Stimulated activated CD4-positive, alpha-beta T cell treated with anti-CD3 and anti-CD28 coated beads, Interleukin-12 subunit alpha, Interleukin-12 subunit beta, amount 100 ng/mL, for 24 hours (primary cell): ENCODE measurements at places on chromosomes 16 and 17.

GRCh38 chr16:73154063-73154870 lies 106.3 kb upstream of the ZFHX3 start:
- DNase-seq, result no peak

DNA sequence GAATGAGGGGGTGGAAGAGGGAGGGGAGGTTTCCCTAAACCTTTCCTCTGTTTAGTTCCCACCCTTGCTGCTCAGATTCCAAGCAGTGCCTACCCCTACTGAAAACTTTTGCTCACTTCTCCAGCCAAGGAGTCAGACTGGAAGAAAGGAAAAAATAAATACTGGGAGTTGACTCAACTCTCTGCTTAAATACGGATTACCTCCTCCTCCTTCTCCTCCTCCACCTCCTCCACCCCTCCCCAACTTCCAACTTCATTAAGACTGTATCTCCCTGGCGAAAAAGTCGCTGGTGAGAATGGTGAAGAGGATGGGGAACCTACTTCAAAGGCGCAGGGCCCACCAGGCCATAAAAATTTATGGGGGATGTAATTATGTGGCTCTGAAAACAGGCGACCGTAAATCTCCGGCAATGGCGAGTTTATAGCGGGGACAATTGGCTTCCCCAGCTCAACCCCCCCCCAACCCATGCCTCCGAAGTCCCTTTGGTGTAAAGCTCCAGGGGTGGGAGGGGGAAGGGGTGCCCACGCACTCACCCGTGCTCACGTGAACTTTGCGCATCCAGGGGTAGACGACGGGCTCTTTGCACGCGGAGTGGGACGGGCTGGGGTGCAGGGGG lies 712 bp downstream of the HOXB4 start:
- no peak for DNase-seq

DNA sequence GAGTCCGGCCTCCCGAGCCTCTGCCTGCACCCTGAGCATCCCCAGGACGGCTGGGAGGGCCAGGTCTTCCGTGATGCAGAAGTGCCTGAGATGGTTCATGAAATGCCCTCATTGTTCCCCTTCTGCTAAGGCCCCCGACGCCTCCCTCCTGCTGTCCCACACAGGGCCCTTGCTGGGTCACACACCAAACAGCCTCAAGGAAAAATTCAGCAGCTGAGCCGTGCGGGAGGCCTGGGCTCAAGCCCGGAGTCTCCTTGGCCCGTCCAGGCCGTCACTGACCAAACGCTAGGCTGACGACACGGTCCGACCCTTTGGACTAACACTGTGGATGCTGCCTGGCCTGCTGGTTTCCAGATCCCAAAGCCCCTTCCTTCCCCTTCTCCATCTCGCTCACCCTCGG lies 90.2 kb downstream of the RTN4RL1 start:
- no peak for DNase-seq

- DNase-seq, result no peak
Observed at GRCh38 chr17:44595216-44595775, 38.0 kb downstream of the FZD2 start.

GRCh38 chr16:48284772-48285409 lies 37.6 kb upstream of the ABCC11 start:
- DNase-seq, result no peak

GRCh38 chr16:31010585-31011325 lies at the start of gene STX1B:
STX1B (minus strand) TSS chr16:31010638; CDS start chr16:31010396, 242 bp downstream.
- peak; percentile 36 for DNase-seq

DNA sequence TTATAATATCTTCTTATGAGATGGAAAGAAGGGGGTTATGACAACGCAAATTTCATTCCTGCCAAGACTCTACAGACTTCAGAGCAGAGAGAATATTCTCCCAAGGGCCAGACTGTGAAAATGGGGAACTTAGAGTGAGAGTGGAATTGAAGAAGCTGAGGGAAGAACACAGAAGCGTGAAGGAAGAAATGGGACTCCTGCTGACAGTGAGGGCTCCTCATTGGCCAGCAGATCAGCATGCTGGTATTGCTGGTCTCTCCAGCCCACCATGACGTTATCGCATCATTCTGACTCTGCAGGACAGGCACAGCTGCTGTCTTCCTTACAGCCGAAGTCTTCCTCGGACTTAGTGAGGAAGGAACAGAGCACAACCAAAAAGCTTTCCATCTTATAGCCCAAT lies 24.3 kb downstream of the CCL4 start:
- DNase-seq, result no peak

- no peak for DNase-seq
Observed at GRCh38 chr17:76131692-76132573, 9.1 kb downstream of the FOXJ1 start.

DNA sequence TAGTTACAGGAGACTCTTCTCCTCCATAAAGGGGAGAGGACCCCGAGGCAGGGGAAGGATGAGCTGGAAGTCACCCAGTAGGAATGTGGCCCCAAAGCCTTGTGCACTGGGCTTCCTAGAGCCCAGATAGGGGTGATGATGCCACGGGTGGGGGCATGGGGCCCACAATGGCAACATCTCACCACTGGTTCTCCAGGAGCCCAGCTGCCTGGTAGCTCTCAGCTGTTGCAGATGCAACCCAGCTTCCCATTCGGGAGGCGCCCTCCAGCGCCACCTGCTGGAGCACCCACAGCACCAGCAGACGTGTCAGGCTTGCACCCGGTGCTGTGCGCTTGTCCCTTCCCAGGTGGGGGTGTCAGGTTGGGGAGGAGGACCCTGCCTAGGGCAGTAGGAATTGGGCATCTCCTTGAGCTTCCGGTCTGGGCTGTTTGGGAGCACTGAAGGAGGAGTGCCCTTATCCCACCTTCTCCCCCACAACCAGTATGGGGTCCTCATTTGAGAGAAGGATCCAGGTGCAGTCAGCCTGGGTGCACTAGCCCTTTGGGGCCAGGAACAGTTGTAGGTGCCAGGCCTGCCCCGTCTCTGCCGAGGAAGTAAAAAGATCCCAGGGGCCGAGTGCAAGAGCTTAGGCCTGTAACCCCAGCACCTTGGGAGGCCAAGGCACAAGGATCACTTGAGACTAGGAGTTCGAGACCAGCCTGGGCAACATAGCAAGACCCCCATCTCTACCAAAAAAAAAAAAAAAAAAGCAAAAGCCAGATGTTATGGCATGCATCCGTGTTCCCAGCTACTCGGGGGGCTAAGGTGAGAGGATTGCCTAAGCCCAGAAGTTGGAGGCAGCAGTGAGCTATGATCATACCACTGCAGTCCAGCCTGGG lies 14.4 kb downstream of the CDIPT start:
- DNase-seq, result peak; percentile 61

- DNase-seq, result no peak
Observed at GRCh38 chr17:19683117-19683516, 33.3 kb downstream of the SLC47A2 start.

- DNase-seq, result no peak
Observed at GRCh38 chr17:43665937-43666236, 4.2 kb upstream of the MEOX1 start.

- DNase-seq, result no peak
Observed at GRCh38 chr17:44933824-44934744, 13.5 kb downstream of the KIF18B start.

DNA sequence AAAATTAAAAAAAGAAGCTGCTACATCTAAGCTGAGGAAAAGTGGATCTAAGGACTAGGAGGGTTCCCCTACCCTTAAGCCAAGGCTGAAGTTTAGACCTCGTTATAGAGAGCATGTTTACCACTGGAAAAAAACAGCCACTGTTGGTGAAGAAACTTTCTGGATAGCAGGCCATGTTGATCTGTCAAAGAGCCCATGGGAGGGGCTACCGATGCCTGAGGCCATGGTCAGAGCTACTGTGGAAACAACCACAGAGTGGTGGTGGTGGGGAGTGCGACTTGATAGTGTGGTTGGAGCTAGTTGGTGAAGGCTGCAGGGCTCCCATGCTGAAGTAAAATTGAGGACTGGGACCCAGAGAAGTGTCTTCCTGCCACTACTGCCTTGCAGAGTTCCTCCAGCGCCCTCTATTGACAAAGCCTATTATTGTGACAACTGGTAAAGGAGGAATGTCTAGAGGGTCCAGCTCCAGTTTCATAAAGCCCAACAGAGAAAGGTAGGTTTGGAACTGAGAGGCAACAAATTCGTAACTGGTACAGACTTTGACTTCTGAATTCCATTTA lies 12.7 kb upstream of the FAM20A start:
- DNase-seq, result no peak

DNA sequence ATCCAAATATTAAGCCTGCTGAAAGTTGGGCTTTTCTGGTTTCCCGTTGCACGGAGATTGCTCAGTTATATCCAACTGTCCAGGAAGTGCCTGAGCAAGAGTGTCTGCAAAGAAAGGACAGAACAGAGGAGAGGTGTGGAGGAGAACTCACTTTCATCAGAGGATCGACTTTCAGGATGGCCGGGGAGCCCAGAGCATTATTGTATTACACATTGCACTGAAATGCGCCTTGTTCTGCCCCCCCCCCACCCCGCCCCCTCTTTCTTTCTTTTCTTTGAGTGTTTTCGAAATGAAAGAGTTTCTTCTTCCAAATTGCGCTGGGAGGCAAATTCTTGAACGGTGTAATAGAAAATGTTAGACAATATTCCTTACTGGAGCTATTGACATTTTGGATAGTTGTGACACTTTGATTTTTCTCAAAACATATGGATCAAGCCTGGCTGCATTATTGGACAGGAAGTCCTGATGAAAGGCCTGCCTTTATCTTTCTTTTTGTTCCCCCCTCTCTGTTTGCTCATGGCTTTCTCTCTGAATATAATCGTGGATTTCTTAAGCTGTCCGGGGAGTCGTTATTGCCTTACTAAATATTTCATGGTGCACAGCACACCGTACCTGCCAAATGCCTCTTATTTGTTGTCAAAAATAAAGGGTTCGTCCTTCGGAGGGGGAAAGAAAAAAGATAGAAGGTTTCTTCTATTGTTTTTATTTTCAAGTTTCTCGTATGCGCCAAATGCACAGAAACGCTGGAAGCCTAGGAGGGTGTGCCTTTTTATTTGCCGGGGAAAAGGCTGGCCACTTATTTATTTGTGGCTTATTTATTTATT lies 110.8 kb downstream of the IRX3 start:
- no peak for DNase-seq
